ENCODE measurements at places on chromosomes 11 and 22.

GRCh38 chr11:33885338-33886005 is 6.4 kb downstream of the LMO2 start:
- no peak for DNase-seq

DNA sequence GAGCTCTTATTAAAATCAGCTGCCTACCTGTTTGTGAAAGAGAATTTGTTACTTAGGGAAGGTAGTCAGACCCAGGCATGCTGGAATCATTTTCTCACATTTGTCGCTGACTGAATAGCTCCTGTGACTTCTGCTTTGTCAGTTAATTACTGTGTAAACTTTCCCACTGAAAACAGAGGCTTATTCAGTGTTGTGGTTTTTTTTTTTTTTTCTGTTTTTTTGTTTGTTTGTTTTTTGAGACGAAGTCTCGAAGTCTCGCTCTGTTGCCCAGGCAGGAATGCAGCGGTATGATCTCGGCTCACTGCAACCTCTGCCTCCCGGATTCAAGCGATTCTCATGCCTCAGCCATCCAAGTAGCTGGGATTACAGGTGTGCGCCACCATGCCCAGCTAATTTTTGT is 5.6 kb upstream of the LDLRAD3 start:
- no peak for DNase-seq

- peak; percentile 79 for DNase-seq
Observed at GRCh38 chr11:78000193-78000592, 5.7 kb upstream of the INTS4 start.

DNA sequence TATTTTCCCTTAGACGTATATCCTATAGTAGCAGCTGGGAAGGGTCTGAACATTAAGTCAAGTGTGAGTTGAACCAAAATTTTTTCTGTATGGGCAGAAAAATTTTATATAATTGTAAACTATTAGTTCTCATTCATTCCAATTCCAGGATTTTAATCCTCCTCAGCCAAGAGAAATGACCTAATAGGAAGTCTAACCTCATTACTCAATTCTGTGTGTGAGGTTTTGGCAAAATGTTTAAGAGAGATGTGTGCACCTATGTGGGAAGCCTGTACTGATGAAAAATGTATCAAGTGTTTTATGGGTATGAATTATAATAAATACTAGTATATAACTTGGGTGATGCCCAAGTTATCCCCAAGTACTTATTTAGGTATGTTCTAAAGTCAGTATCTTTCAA is 311.6 kb upstream of the PITPNB start:
- no peak for DNase-seq

DNA sequence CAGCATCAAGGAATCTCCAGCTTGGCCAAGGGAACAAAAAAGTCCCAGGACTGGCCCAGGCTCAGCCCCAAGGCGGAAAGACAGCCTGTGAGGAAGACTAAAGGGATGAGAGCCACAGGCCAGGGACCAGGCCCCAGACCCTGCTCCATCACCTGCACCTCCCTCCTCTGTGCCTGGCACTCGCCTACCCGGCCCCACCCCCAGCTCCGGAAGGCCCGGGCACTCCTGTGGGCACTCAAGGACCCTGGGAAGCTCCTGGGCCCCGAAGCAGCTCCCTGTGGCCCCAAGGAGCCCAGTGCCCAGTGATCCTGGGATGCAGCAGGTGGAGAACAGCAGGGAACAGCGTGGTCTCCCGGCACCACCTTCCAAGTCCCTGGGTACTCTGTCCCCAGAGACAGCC is 18.2 kb downstream of the ELFN2 start:
- DNase-seq = no peak

GRCh38 chr11:60872961-60873524 is 5.7 kb downstream of the ZP1 start:
- no peak for DNase-seq

DNA sequence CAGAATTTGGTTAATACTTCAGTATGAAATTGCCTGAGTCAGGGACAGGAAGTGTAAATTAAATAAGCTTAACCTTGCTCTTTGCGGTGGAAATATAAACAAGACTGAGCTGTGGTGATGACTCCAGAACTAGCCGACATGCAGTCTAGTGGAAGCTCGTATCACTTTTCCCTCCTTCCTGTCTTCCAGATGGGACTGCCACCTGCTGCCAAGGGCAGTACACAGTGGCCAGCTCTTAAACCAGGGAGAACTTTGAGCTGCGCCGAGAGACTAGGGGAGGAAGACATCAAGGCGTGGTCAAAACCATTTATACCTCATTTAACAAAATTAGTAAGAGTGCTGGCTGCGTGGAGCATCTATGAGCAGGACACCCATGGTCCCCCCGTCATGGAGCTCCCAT is 31.3 kb upstream of the CTTN start:
- DNase-seq = no peak

- DNase-seq = no peak
Observed at GRCh38 chr22:45429981-45430775, 16.7 kb downstream of the RIBC2 start.

- no peak for DNase-seq
Observed at GRCh38 chr11:22169833-22170232, 23.1 kb upstream of the ANO5 start.

- DNase-seq = no peak
Observed at GRCh38 chr22:16783453-16783852, 41.8 kb downstream of the XKR3 start.

- no peak for DNase-seq
Observed at GRCh38 chr11:63563201-63564055, at the start of gene PLAAT2. Gene PLAAT2 (minus strand): TSS chr11:63563379. CDS start chr11:63563324, 55 bp downstream.

- no peak for DNase-seq
Observed at GRCh38 chr22:27011717-27012116, 354.3 kb downstream of the MIAT start.

GRCh38 chr11:134751031-134751585 is 339.1 kb upstream of the B3GAT1 start:
- DNase-seq = no peak

DNA sequence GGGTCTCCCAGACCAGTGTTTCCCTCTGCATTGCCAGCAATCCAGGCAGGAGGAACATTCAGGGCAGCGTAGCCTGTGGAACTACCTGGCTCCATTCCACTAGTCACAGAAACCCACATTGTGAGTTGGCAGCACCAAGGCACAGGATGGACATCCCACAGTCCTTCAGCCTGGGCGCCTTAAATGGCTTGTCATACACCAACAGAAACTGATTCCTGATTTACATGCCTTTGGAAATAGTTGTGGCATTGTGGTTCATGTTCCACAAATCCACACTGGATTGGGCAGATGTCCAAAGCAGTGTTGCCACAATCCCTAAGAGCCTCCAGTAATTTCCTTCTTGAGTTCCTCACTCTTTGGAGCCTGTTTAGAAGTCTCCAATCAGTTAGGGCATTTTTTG is 225.6 kb downstream of the BLID start:
- DNase-seq = peak; percentile 43

DNA sequence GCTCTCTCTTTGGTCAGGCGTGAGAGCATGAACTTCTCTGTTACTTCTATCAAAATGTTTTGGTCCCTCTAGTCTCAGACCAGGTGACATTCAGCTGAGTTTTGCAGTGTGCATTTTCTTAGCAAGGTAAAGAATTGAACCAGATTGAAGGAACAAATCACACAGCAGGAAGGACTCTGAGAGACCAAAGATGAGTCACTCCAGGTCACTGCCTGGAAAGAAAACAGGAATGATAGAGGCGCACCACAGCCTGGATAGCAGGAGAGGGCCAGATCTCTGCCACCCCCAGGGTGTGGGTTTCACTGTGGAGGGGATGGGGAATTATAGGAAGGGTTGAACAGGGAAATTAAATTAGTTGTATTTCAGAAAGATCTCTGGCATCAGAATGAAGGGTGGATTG is 788.3 kb downstream of the NTM start:
- no peak for DNase-seq

- no peak for DNase-seq
Observed at GRCh38 chr22:29134448-29134847, 61.6 kb downstream of the KREMEN1 start.

- no peak for DNase-seq
Observed at GRCh38 chr11:22163394-22163797, 29.5 kb upstream of the ANO5 start.

GRCh38 chr11:119591836-119592310 is 137.1 kb downstream of the NECTIN1 start:
- DNase-seq = no peak

- DNase-seq = no peak
Observed at GRCh38 chr11:66047541-66048365, 1.2 kb downstream of the GAL3ST3 start.

- DNase-seq = peak; percentile 65
Observed at GRCh38 chr11:44112091-44112821, 16.8 kb downstream of the EXT2 start.

DNA sequence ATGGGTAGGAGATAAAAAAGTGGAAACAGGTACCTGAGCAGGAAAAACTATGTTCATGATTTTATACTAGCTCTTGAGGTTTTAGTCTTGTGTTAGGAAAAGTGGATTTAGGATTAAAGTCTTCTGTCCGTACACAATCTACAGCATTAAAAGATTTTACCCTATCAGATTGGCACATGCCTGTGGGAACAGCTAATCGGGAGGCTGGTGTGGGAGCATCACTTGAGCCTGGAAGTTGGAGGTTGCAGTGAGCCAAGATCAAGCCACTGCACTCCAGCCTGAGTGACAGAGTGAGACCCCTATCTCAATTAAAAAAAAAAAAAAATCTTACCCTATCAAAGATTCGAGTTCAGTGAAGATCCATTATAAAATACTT is 12.2 kb upstream of the CRKL start:
- no peak for DNase-seq

DNA sequence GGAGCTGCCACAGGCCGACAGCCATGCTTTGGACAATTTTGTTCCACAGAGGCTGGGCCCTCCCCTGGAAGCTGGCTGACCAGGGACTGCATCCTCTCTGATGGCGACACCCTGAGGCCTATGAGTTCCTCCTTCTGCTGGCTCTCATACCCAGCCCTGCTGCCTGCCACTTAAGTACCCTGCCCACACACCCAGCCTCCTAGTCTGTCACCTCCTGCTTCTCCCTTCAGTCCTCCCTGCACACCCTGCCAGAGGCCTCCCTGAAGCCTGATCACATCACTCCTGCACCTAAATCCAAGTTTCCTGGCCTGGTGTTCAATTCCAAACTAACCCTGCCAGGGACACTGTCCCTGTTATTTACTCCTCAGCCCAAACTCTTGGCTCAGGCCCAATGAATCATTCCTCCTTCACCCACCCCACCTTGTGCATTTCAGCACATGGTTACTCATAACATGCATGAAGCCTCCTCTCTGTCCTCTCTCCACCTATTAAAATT is 136.7 kb upstream of the NECTIN1 start:
- DNase-seq = no peak

GRCh38 chr22:41240377-41241132 is at the start of gene CHADL:
Gene CHADL (minus strand): TSS chr22:41240931. CDS start chr22:41240881, 50 bp downstream.
- DNase-seq = peak; percentile 62

- no peak for DNase-seq
Observed at GRCh38 chr22:27719535-27720227, 81.9 kb downstream of the MN1 start.

DNA sequence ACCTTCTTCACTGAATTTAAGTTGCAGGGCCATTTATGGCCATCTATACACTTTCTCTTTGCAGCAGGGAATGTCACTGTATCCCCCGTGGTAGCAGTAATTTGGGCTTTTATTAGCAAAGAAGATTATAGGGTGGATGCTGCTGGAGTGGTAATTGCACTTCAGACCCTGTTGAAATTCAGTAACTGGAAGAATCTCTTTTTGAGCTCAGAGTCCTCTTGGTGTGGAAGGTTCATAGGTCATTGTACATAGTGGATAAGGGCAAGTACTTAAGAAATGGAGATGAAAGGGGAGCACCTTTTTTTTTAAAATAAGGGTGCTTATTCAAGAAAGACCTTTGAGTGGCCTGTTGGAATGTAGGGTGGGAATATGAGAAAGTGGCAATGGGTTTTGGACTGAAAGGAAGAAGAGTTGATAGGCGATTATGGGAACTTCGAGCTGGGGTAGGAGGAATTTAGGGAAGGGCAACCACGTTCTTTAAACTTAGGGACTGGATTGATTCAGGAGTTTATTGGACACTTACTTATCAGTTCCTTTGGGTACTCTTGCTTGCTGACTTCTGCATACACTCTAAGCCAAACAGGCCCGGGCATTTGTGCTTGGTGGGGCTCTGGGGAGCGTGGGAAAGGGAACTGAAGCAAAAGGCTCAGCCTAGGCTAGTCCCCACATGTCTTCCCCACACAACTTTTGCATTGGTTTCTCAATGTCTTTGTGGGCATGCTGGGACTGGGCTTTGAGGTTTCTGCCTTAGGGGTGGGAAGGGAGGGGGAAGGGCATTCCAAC is 26.5 kb downstream of the CTNND1 start:
- peak; percentile 30 for DNase-seq

DNA sequence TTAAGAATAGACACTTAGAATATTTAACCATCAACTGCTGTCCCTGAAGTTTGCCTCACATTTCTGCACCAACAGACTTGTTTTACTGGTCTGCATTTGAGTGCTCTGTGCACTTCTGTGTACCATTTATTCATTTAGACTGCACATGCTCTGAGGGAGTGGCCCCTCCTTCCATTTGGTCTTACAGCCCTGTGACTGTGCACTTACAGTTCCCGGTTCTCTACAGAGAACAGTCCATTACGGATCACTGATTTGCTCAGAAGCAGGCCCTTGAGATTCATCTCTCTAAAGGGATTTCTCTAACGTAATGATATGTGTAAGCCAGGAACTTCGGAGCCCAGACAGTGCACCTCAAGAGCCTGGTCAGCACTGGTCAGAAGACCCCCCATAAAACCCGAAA is 247.3 kb upstream of the BLID start:
- DNase-seq = peak; percentile 39

DNA sequence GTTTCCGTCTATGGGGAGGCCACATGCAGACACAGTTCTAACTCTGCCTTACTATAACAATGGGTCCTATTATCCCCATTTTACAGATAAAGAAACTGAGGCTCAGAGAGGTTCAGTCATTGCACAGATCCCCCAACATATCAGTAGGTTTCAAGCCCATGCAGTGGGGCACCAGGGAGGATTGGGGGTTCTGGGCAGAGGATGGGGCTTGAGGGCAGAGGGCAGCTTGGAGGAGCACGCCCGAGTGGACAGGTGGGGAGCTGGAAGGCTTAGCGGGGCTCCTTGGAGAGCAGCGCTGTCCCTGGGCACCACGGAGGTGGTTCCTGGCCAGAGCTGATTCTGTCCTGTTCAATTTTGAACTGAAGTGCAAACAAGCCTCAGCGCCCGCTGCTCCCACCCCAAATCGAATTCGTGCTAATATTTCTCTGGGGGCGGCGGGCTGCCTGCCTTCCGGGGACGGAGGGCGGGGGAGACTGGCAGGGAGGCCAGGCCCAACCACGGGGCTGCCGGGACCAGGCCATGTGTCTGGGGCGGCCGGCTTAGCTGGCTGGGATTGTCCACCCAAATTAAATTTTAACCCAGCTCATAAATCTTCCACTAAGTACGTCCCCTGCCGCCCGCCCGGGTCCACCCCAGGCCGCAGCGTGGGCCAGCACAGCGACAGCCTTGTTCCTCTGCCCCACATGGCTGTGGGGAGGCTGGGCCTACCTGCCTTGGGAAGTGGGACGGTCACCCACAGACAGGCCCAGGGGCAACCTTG is 49.4 kb downstream of the FLRT1 start:
- no peak for DNase-seq

- DNase-seq = peak; percentile 40
Observed at GRCh38 chr11:64870176-64870892, 8.1 kb downstream of the EHD1 start.
